Stimulated activated CD4-positive, alpha-beta T cell treated with anti-CD3 and anti-CD28 coated beads, Interleukin-4, amount 100 ng/mL, for 48 hours (primary cell): ENCODE measurements at places on chromosomes 5 and 9.

DNA sequence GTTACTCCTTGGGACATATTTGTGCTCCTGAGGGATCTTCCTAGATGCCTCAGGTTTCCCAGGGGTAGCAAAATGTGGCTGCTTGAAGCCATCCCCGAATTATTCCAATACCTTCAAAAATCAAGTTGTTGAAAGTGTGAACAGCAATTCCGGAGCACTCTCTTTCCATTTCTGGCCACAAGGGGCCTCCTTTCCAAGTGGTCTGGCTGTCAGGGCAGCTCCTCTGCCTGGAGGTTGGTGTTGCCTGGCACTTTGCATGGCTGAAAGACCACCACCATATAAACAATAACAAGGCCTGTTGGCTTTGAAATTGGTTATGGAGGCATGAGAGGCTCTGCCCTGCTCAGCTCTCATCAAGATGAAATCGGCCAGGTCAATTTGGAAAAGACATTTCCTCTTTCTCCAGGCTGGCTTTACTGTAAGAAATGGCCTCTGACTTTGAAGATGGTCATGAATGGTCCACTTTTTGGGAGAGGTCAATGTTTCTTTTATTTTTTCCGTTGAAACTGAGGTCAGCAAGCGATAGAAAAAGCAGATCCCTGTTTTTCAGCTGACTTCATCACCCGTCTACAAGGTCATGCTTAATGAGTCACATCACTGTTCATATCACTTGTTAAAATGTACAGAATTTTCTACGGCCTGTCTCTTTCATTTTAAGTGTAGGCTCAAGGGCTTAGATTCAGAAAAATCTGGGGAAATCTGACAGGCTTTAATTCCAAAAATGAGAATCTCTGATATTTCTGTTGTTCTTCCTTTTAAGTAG lies 481.1 kb upstream of the ZNF608 start:
- no peak for DNase-seq

DNA sequence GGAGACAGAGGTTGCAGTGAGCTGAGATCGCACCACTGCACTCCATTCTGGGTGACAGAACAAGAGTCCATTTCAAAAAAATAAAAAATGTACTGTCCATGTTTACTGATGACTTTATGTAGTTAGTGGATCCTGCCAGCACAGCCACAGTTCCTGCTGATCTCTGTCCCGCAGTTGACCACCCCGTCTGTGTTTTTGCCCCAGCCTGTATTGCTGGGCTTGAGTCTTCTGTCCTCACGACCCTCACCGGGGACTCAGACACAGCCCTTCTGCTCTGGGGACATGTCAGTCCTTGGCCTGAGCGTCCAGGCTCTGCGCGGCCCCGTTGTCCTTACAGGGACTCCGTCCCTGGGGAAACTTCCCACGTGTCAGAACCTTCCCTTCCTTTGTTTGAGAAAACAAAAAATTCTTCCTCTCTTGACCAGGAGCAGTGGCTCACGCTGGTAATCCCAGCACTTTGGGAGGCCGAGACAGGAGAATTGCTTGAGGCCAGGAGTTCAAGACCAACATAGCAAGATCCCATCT lies 14.5 kb downstream of the SURF6 start:
- DNase-seq = no peak

DNA sequence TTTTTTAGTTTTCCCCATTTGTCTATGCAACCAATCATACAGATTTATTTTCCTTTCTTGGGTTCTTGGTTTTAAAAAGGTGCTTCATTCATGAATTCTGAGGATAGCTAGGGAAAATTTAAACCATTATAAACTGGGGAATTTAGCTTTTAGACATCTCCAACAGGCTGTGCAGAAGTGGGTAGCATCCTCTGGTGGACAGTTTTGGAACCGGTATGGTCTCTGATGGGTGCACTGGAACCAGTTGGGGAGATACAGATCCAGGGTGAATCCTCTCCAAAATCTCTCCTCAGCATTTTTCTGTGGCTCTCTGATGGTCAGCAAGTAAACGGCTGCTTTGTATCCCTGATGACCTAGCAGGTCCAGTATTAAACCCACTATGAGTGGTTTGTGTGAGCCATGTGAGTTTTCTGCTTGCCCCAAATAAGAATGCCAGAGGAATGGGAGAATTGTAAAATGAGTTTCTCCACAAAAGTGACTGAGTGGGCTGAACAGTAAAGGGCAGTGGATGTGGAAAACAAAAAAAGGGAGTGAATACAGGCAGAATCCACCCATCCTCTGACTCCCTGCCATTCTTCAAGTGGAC lies 9.1 kb upstream of the DNAJC25 start:
- no peak for DNase-seq

- DNase-seq = no peak
These were observed 117.5 kb upstream of the OR13F1 start for GRCh38 chr9:104386425-104387069.

GRCh38 chr5:35160486-35161116 lies 69.7 kb downstream of the PRLR start:
- DNase-seq = no peak

DNA sequence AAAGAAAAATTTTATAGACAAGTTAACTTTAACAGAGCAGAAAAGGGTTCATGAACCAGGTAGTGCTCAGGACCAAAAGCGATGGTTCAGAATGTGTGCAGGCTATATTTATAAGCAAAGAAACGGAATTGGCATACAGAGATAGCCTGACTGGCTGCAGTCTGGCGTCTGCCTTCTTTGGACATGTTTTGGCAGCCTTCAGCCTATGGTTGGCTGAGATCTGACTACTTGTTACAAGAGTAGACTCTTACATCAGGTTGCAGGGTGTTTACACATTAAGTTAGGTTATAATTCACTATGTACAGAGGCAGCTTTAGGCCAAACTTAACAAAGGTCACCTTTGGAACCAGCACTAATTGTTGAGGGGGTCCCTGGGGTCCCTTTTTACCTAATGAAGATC lies 7.0 kb downstream of the NOP16 start:
- no peak for DNase-seq

GRCh38 chr5:167767795-167768194 lies 523.6 kb upstream of the WWC1 start:
- DNase-seq = no peak

DNA sequence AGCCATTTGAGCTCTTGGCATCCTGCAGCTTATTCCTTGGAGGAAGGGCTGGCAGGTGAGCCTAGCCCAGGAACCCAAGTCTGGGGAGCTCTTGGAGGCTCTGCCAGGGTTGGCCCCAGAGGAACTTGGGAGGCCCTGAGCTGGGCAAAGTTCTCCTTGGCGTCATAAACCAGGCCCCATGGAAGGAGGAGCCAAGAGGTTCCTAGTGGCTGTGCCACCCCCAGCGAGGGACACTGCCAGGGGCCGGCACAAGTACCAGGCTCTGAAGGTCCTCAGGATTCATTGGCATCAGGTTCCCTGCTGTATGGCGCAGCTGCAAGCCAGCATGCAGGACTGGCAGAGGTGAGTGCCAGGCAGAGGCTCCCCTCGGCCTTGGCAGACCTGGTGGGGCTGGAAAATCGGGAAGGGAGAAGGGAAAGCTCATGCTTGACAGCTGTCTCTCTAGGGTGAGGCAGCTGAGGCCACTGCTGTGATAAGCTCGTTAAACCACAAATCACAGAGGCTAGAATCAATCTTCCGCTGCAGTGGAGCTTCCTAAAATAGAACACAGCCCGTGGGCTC lies 54.6 kb upstream of the SYNPO start:
- no peak for DNase-seq

DNA sequence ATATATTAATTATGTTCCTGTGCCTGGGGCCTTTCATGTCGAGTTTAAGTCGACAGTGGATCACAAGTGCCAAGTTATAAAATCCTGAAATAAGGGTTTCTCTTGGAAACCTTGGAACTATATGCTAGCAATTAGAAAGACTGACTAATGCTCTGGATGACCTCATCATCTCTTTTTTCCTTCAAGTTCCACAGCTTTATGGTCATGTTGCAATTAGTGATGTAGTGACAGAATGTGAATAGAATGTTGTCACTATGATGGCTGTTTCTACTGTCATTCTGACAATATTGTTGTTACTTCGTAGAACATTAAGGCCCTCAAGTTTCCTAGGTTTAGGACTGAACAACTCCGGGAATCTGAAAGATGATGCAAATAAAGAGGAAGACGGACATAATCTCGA lies 368.0 kb upstream of the SEMA6A start:
- no peak for DNase-seq

- DNase-seq = no peak
These were observed 471.9 kb downstream of the AGTPBP1 start for GRCh38 chr9:85269811-85270210.

DNA sequence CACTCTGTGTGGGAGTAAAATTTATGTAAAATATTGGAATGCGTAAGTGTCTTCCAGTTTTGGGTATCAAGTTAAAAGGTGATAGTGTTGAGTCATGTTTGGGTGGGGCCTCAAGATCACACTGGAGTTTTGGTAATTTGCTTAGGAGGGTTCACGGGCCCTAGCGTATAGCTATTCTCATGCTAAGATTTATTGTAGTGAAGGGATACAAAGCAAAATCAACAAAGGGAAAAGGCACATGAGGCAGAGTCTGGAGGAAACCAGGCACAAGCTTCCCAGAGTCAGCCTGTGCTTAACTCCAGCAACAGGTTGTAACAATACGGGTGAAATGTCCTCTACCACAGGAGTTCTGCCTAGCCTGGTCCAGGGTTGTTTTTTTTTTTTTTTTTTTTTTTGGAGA lies 20.2 kb downstream of the HSPA4 start:
- DNase-seq = no peak

- no peak for DNase-seq
These were observed 411.1 kb downstream of the ACTL7B start for GRCh38 chr9:108444400-108445358.

- DNase-seq = no peak
These were observed 214.6 kb downstream of the CD180 start for GRCh38 chr5:66982056-66982387.

GRCh38 chr5:10295619-10296326 lies 11.9 kb downstream of the CMBL start:
- no peak for DNase-seq

GRCh38 chr5:135240781-135241360 lies 158.2 kb downstream of the MACROH2A1 start:
- no peak for DNase-seq

DNA sequence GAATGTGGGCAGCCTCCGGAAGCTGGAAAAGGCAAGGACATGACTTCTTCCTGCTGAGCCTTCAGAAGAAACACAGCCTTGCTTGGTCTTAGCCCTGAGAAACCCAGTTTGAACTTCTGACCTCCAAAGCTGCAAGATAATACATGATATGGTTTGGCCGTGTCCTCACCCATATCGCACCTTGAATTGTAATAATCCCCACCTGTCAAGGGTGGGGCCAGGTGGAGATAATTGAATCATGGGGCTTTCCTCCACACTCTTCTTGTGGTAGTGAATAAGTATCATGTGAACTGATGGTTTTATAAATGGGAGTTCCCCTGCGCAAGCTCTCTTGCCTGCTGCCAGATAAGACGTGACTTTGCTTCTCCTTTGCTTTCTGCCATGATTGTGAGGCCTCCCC lies 310.9 kb downstream of the PSAT1 start:
- no peak for DNase-seq

DNA sequence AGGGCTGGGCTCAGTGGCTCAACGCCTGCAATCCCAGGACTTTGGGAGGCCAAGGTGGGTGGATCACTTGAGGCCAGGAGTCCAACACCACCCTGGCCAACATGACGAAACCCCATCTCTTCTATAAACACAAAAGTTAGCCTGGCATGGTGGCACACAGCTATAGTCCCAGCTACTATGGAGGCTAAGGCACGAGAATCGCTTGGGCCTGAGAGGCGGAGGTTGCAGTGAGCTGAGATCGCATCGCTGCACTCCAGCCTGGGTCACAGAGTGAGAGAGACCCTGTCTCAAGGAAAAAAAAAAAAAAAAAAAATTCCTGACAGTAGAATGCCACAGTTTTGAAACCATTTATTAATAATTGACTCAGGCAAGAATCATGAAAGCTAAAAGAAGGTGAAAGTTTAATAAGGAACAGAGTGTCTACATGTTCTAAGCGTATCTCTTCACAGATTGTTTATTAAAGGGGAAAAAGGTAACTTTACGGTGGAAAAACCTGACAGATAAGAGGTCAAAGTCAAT lies 5.7 kb upstream of the PTGR1 start:
- no peak for DNase-seq

- DNase-seq = no peak
These were observed 78.8 kb upstream of the MAST4 start for GRCh38 chr5:66517351-66517750.

DNA sequence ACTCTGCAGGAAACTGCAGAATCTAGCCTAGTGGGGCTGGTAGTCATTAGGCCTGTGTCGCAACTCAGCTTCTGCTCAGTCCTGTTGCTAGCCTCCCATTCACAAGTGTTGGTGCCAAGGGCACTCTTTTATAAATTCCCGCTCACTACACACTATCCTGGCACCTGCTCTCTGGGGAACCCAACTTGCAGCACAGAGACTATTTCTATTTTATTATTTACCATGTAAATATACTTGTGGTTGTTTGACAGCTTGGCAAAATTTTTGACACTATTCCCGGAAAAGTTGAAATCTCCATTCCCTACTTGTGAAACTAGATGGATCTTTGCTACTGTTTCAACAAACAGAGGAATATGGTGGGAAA lies 20.4 kb upstream of the SMC2 start:
- DNase-seq = no peak

DNA sequence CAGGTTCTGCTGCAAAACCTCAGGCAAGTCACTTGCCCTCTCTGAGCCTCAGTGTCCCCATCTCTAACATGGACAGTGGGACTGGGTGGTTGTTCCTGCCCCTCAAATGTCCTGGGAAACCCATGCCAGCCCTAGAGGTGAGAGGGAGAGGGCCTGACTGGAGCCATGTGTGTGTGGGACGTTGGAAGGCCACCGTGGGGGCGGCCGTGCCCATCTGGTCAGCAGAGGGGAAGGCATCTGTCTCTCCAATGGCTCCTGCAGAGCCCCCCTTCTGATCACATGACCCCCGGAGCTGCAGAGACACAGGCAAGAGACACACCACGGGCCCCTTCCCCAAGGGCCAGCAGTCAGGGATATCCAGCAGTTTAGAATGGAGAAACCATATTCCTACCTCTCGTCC lies 1.7 kb downstream of the DNM1 start:
- no peak for DNase-seq

DNA sequence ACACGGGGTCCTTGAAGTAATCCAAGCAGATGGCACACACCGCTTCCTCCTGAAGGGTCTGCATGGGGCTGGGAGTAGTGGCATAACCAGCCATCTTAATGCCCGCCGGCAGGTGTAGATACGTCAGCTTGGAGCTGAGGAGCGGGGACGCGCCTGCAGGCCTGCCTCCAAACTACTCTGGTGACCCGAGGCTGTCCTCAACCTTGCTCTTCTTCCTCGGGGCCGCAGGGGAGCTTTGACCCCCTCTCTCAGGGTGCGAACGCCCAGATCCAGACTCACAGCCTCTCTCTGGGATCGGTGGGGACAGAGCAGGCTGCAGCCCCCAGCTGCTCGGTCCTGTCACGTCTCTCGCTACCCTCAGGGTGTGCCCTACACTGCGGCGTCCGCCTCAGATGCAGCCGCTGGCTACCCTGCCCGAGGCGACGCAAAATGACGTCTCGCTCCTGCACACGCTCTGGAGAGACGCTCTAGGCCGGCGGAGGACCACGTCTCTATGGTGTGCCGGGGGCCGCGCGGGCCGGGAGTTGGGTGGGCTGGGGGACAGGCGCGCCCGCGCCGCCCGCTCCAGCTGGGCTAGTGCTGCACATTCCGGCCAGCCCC lies at the start of gene TRIM52:
Gene TRIM52, minus strand, starts transcription at position 424 of the 600 bp plus-strand sequence. Its CDS starts 330 bp downstream, at position 94.
- peak; percentile 81 for DNase-seq

- no peak for DNase-seq
These were observed 55.7 kb downstream of the LHFPL2 start for GRCh38 chr5:78592735-78593386.
